ENCODE measurements at places on chromosomes 3 and 15. TPM values are rescaled to one million over a fixed set of nuclear protein-coding genes. Genes with fewer than 3 reads are reported as not detected.

Gene MAP4
- 136 TPM for polyA plus RNA-seq

Gene FGF12
- polyA plus RNA-seq: 1.5 TPM

Gene LMCD1
- polyA plus RNA-seq: 18.6 TPM

Gene CTXN2
- polyA plus RNA-seq: 0.06 TPM

Gene SLC22A13
- polyA plus RNA-seq: 0.37 TPM

Gene FMN1
- 0.53 TPM for polyA plus RNA-seq

Gene IQCF5
- not detected for polyA plus RNA-seq

Gene NR2F2
- polyA plus RNA-seq: 1.5 TPM

Gene GREM1
- polyA plus RNA-seq: 0.49 TPM

Gene TGM4
- polyA plus RNA-seq: not detected

Gene STOML1
- 15.6 TPM for polyA plus RNA-seq

Gene PLD1
- polyA plus RNA-seq: 35.2 TPM

Gene RETNLB
- polyA plus RNA-seq: not detected

Gene COPB2
- 166 TPM for polyA plus RNA-seq

Gene FOXB1
- polyA plus RNA-seq: not detected

Gene BFSP2
- polyA plus RNA-seq: not detected

Gene PIERCE2
- polyA plus RNA-seq: 16.0 TPM

Data from cardiac muscle cell (in vitro differentiated cells and primary cell).